ENCODE measurements at places on chromosomes 6 and 20.

DNA sequence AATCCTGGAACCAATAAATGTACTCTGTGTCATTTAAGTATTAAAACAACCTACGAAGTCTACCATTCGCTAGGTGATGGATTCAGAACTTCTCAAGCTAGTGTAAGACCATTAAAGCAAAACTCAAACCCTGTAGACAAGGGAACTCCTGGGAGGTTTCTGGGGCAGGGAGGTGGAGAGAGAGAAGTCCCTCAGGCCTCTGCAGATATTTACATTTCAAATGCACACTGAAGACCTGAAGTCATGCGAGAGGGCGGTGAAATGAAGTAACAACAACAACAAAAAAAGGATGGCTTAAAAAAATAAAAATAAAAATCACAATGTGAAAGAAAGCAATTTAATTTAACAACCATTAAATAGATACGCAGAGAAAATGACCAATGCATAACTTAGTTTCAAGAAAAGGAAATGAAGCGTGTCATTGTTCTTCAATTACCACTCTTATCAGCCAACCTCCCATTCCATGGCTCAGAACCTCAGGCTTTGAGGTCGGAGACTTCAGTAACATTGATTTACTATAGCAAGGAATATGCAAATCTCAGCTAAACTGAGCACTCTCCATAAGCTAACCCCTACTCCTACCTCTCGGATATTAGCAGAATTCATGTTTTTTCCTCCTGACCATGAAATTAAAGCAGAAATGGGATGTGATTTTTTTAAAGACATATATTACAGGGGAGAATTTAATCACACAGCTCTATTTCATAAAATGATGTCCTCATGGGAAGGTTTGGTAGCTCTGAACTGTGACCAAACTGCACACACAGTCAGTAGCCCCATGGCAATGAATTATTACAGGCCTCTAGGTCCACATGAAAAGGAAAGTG, 140.6 kb downstream of the KIF16B start:
- no peak for DNase-seq

GRCh38 chr6:133887880-133888230, 1.1 kb upstream of the TCF21 start:
- no peak for DNase-seq

GRCh38 chr6:143673669-143674068, 4.1 kb upstream of the PHACTR2 start:
- no peak for DNase-seq

GRCh38 chr6:160737934-160738333, 35.9 kb downstream of the PLG start:
- no peak for DNase-seq

DNA sequence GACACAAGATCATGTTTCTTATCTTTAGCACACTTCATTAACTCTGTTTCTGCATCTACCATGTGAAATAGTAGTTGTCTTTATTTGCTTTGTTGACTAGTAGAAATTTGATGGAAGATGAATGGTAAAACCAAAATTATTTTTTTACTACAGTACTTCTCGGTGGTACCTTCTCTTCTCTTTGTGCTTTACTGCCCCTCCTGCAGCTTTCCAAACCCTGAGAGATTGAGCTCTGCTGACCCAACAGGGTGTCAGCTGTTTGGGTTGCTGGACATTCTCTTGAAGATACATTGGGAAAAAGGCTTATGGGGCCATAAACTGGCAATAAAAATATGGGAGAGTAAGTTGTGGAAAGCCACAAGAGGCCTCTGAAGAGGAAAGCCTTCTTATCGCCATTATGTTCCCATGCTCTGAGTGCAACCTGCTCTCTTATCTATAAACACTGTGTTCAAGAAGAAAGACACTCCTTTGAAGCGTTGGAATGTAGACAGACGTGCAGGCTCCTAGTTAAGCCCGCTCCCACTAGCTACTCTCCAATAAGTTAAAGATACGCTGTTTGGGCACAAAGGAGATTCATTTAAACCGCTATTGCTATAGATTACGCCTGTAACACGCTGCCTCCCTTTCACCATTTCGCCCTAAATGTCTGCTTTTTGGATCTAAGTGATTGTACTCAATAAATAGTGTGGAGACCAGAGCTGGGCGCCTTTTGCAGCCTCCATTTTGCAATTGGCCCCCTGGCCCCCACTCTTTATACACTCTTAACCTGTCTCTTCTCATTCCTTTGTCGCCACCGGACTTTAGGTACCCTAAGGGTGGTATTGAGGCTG, 60.1 kb upstream of the PRSS16 start:
- no peak for DNase-seq

- DNase-seq, result peak; percentile 70
These were observed 35.7 kb downstream of the MGME1 start for GRCh38 chr20:18004384-18005031.

DNA sequence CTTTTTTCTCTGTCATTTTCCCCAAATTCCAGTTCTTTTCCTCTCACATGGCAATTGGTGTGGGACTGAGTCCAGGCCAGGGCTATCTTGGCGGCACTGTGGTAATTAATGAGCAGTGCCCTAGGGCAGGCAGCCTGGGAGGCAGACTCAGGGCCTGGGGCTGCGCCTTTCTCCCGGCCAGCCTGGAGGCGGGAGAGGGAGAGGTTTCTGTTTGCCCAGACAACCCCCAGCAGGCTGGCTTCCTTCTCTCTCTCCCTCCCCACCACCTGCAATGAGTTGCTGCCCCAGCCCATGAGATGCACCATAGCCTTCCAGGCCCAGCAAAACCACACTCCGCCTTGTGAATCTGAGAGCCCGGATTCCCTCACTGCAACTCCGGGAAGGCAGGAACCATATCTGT, 15.1 kb upstream of the CCDC167 start:
- DNase-seq, result no peak

DNA sequence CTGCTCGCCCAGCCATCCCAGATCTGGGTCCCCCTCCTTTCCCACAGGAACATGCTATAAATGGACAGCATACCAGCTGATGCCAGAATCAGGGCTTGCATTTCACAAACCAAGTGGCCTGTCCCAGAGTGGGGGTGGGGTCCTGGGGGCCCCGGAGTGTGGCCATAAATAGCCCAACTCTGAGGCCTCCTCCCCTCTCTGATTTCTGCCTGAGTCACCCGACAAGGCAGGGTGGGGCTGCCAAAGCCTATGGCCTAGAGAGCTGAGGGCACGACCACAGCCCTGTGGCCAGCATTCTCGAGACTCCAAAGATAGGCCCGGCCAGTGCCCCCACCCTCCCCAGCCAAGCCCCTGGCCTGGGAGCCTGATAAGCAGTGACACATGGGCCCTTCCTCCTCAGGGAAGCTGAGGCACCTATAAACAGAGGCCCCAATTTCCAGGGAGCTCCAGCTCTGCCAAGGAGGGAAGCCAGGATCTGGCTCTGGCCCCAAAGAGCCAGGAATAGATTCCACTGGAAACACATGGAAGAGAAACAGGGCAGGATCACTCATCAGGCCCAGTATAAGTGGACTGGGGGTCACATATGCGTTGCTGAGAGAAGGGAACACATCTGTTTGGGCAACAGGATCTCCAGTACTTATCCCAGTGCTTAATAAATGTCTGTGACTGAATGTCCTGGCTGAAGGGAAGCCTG, 20.3 kb downstream of the SNTA1 start:
- DNase-seq, result no peak

DNA sequence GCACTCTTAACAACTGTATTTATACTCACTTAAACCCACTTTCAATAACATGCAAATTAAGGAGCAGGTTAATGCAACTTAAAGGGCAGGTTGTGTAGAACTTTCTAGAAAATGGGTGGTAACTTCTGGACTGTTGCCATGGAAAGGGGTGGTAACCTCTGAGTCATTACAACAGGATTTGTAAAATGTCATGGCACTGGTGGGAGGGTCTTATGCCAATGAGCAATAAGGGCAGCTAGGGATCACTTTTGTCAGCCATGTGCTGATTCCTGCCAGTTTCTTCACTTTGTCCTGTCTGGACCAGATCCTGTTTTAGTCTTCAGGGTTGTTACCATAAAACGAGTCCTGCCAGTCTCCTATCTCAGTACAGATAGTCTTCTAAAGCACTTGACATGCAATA, 560.5 kb upstream of the PTCHD4 start:
- no peak for DNase-seq

GRCh38 chr20:23295934-23296333, 54.7 kb upstream of the NXT1 start:
- no peak for DNase-seq

GRCh38 chr6:24632573-24632972, 13.4 kb downstream of the KIAA0319 start:
- no peak for DNase-seq

- no peak for DNase-seq
These were observed 226.5 kb upstream of the CITED2 start for GRCh38 chr6:139600919-139601475.

DNA sequence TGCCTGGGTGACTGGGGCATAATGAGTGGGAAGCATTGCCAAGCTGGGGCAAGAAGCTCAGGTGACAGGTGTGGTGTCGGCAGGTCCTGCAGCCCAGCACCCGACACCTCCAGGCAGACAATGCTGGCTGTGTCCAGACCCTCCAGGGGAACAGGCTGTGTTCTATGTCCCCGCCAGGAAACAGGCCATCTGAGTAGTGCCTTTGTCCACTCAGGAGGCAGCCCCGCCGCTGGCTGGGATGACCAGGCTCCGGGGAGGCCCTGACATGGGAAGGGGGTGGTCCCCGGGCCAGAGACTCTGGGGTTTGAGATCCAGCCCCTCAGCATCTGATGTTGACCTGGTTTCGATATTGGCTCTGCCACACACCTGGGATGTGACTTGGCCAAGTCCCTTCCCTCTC, 28.4 kb downstream of the SNPH start:
- DNase-seq, result no peak

- no peak for DNase-seq
These were observed 176.2 kb upstream of the PRND start for GRCh38 chr20:4545526-4545925.

- no peak for DNase-seq
These were observed 14.6 kb upstream of the SYNJ2 start for GRCh38 chr6:157967020-157967419.

DNA sequence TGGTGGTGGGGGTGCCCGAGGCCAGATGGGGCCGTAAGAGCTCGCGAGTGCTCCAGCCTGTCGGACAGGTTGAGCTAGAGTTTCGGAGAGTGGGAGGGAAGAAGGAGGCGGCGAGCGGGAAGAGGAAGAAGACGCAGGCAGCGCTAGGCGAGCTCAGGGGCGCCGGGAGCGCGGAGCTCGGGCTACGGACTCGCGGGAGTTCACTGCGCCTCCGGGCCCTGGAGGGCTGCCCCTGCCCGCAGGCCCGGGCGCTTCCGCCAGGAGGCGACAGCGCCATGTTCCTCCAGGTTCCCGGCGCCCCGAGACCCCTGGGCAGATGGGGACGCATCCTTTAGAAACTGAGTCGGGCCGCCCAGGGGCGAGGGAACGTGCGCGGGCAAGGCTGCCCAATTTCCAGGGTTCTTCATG, 984 bp downstream of the TFAP2C start:
- peak; percentile 21 for DNase-seq

- no peak for DNase-seq
These were observed 91.4 kb downstream of the TAF4 start for GRCh38 chr20:61974357-61974665.

- DNase-seq, result no peak
These were observed 6.1 kb upstream of the RWDD1 start for GRCh38 chr6:116564921-116565872.

DNA sequence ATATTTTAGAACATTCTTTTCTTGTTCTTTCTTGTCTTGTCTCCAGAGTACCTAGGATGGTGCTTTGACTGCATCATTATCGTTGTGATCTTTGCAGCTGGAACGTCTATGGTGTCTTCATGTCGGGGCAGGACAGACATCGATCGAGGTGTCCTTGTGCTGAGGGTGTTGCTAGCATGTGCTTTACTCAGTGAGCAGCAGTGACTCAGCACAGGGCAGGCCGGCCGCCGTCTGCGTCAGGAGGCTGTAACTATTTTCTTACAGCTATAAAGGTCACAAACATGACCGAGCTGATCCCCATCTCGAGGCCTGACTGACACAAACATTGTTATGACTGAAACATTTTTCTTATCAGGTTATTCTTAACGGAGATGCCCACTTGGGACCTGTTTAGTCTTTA, 14.9 kb upstream of the CTCFL start:
- no peak for DNase-seq

DNA sequence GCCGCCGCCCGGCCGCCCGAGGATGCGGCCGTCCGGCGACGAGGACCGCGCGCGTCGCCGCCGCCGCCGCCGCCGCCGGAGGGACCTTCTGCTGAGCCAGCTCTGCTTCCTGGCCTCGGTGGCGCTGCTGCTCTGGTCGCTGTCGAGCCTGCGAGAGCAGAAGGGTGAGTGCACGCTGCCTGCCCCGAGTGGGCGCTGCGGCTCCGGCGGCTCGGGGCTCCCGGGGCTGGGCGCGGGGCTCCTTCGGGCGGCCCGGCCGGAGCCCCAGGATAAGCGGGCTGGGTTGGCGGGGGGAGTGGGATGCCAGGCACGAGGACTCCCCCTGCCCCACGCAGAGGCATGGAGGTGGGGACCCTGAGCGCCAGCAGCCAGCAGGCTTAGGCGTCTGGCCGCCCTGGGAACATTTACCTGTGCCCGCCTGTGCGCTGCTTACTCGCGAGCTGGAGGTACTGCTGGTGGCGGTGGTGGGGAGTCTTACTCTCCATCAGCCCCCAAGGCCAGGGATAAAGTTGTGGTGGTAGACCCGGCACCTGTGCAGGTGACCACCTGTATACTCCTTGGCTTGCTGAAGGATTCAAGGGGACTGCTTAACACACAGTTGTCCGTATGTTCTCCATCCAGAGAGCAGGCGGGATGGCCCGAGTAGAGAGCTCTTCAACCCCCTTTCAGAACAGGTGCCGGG, 520 bp downstream of the SLC24A3 start:
- DNase-seq, result peak; percentile 74

DNA sequence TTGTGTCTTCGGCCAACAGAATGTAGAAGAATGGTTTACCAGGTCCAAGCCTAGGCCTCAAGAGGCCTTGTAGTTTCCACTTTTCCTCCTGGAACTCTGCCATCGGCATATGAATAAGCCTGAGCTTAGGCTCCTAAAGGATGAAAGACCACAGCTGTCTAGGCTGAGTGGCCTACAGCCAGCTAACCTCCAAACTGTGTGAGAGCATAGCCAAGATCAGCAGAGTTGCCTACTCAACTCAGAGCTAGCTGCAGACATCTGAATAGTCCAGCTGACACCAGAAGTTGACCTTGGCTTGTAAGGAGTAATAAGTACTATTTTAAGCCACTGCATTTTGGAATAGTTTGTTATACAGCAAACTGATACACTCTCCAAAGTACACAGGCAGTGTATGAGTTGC, 52.6 kb upstream of the SMIM29 start:
- DNase-seq, result no peak

DNA sequence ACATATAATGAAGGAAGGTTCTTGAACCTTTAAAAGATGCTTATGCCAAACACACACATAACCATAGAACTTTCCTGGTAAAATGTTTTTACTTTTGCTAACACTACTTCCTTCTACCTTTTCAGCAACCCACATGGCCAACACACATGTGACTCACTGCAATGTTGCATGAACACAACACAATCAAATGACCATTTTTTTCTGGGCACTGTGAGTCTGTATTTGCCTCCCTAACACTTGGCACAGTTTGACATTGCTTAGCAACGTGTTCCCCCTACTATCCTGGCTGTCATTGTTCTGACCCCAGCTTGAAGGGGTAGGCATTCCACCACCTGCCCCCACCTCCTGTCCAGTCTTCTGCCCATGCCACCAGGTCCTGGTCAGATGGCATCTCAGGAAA, 204.8 kb upstream of the PRND start:
- DNase-seq, result no peak

- no peak for DNase-seq
These were observed 41.3 kb upstream of the SLC22A16 start for GRCh38 chr6:110517601-110518281.

All from NCI-H2171 treated with DMSO at 0.1 percent for 48 hours (cell line).